SK-MEL-5 (cell line): ENCODE measurements at places on chromosomes 16 and 17. TPM values are rescaled to one million over a fixed set of nuclear protein-coding genes. Genes with fewer than 3 reads are reported as not detected.

DNA sequence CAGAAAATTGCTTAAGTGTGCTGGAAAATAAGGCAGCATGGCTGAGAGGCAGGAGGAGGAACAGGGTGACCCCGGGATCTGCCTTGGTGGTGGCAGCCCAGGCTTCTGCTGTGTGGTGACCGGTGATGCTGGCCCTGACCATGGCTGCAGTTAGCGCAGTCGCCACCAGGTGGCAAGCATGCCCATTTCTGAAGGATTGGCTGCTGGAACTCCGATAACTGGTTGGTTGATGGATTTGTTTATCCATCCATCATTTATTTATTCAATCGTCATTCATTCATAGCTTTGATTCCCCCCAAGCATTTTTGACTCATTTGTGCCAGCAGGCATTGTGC, 29.1 kb upstream of the ITGA3 start:
- DNase-seq: peak; percentile 78

DNA sequence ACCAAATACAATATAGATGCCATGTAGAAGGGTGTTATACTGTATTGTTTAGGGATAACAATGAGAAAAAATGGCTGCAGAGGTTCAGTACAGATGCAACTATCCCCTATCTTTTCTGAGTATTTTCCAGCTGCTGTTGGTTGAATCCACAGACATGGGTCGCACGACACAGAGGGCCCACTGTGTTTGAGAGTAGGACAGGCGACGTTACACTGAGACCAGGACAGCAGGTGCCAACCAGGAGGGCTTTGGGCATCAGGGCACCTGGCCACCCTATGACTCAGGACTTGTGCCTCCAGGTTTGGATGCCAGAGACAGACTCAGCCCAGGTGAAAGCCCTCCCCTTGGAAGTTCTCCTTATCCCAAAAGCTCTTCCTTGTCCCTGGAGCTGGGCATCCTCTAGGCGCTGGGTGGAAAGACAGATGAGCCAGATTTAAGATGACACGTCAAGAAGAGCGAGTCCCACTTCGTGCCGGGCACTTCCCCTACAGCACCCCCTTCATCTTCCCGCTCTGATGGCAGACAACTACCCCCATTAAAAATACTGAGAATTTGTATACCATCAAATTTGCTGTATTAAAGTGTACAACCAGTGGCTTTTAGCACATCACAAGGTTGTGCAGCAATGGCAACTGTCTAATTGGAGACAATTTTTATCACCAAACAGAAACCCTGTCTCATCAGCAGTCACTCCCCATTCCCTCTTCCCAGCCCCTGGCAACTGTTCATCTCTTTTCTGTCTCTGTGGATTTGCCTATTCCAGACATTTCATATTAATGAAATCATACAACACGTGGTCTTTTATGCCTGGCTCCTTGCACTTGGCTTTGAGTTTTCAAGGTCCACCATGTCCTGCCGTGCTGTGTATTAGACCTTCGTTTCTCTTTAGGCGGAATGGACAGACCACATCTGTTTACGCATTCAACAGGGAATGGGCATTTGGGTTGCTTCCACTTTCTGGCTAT, 30.6 kb downstream of the TNFRSF13B start:
- DNase-seq: no peak

SHCBP1 gene
- 19.5 and 19.6 TPM in 2 replicates for total RNA-seq

RPGRIP1L gene
- 3.6 and 4.1 TPM in 2 replicates for total RNA-seq

GRCh38 chr17:79979816-79980215, 55.9 kb downstream of the TBC1D16 start:
- DNase-seq: no peak

DNA sequence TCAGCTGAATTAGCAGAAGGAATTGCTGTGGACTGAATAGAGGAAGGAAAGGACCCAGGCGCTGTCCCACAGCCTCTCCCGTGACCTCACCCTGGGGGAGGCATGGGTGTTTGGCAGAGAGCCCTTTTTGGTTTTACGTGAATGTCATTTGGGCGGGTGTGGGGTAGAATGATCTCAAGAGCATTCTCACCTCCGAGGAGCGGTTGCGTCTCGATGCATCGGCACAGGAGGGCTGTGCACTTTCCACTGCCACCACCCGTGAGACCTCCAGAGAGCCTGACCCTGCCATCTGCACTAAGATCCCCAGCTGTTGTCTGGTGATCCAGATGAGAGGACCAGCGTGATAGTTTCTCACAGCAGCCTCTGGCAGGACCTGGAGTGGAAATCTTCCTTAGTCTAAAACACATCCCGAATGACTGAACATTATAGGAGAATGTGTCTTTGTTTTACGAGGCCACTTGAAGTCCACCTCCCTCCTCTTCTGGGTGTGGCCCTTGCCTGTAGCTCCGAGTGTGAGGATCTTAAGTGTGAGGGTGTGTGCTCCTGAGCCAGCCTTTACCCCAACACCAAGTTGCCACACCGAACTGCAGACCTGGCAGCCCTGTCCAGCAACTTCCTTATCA, 29.3 kb downstream of the FOXK2 start:
- DNase-seq: no peak
